ENCODE measurements at places on chromosomes 11 and 22.

GRCh38 chr22:17921871-17922821 is 102.2 kb downstream of the MICAL3 start:
- DNase-seq: no peak

DNA sequence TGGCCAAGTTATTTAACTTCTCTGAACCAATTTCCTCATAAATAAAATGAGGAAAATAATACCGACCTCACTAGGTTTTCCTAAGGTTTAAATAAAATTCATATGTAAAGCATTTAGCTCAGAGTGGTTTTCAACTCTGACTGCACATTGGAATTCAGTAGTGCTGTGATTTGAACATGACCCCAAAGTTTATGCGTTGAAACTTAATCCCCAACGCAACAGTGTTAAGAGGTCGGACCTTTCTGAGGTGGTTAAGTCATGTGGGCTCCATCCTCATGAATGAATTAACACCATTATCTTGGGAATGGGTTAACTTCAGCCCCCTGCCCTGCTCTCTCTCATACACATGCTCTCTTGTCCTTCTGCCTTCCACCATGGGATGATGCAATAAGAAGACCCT is 322.2 kb downstream of the AASDHPPT start:
- no peak for DNase-seq

DNA sequence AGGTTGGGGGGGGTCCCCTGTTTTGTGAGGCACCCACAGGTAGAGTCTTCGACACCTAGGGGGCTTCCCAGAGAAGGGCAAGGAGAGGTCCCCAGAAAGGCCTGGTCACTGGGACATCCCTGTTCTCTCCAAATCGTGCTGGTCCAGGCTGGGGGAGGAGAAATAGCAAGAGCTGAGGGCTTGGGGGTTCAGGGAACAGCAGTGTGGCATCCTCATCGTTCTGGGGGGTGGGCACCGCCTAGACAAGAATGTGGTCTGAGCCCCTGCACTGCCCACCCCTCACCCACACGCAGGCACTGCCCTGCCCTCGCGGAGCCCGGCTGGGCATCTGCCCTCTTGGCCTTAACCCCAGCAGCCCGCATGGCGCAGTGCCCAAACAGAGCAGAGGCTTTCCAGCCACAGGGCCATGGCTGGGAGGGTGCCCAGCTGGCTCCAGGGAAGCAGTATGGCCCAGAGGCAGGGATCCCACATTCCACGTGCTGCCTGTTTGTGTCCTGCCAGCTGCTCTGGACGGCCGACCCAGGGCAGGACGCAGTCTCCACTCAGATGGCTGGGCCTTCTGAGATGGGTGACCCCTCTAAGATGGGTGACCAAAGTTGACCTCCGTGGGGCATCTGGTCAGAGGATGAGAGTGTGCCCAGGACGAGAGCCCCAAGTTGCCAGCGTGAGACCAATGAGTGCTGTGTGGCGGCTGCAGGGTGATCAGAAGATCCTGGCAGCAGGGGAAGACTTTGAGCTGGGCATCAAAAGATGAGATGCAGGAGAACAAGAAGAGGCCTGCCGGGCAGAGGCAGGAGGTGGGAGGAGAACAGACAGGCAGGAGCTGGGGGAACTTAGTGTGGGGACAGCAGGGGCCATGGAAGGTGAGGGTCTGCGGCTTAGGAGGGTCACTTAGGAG is 14.4 kb downstream of the SCARF2 start:
- no peak for DNase-seq

- DNase-seq: no peak
These were observed 12.4 kb downstream of the CAVIN3 start for GRCh38 chr11:6307876-6308275.

- DNase-seq: no peak
These were observed 831.4 kb downstream of the DLG2 start for GRCh38 chr11:84795698-84796097.

DNA sequence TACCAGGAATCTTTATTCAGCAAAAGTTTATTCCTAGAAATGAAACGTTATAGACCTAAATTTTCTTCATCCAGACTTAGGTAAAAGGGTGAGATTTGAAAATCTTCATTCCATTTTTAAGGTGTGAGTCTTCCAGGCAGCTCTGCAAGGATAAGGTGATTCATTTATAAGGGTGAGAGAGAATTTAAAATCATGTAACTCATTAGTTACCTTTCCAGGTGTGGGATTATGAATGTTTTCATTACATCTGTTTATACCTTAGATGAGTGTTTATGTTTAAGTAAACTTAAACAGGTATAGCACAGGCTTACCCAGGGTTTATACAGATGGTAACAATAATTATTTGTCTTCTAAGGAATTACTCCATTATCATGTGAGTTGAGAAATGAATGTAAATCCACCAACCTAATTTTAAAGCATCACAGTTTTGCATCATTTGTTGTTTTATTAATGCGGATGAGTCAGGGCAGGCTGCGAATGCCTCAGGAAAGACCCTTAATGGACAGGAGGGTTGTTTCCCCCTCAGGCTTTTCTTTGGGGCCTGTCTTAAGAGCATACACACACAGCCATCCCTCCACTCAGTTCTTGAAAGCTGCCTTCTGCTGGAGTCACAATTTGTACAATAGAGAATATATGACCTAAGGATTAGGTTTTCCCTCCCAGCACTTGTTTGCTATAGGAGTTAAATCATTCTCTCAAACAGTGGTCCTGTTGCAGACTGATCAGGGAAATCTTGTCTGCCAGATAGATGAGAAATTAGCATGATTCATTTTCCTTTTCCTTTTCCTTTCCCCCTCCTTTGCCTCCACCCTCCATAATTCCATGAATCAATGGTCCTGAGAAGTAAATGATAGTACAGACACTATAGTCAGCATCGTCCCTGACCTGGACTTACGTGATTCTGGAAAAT is 3.0 kb downstream of the PRSS23 start:
- DNase-seq: no peak

- DNase-seq: no peak
These were observed 4.5 kb downstream of the CNTF start for GRCh38 chr11:58626934-58627483.
